A172 (cell line): ENCODE measurements at places on chromosomes 7 and 10.

DNA sequence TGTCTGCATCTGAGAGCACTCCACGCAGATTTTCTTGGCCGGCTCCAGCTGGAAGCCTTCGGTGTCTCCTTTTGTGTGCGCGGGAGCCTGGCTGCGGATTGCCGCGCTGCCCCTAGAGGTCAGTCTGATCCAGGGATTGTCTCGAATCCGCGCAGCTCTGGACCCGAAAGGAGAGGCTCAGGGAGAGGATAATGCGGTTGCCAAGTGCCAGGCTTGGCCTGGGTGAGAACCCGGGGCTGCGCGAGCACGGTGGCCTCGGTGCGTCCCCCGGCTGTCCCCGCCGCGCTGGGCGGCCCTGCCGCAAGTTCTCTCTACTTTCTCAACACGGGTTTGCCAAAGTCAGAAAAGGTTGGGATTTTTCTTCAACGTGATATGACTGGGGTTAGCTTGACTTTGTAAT lies 140.9 kb downstream of the ADCYAP1R1 start:
- peak; percentile 54 for DNase-seq

GRCh38 chr7:36287371-36288241 lies 102.1 kb upstream of the ANLN start:
- peak; percentile 29 for DNase-seq

GRCh38 chr10:55277549-55277948 lies 476.5 kb upstream of the PCDH15 start:
- no peak for DNase-seq

GRCh38 chr10:50360077-50360850 lies 108.9 kb upstream of the ASAH2 start:
- no peak for DNase-seq

DNA sequence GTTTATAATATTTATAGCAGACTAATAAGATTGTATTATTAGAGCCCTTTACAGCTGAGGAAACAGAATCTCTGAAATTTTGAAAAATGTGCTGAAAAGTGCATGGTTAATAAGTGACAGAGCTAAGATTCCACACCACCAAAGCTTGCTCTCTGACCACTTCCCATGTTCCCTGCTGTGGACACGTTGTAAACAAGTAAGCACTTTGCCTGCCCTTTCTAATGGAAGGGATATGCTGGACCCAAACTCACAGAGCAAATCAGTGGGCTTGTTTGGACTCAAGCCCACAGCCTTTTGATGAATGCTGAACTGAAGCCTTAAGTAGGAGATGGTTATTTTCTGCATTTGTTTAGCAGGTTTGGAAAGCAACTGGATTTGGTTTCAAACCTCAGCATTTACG lies 214.0 kb upstream of the TMEM72 start:
- no peak for DNase-seq

DNA sequence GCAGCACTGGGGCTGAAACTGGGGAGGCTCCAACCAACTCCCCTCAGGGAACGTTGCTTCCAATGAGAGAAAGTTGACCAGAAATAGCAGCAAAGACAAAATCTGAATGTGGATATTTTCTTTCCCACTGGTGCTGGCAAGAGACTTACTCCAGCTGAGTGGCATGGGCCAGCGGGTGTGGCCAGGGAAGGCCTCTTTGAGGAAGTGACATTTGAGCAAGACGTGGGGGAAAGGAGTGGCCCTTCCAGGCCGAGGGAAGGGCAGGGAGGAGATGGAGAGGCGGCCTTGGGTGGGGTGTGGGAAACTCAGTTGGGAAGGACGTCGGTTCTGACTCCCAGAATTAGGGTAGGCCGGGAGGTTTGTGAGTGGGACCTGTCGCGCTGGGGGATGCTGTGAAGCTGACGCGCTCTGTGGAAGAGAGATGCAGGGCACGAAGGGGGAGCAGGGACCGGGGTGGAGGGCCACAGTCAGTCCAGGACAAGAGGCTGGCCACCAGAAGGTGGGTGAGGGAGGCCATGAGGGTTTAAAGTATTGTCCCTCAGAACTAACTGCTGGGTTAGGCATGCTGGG lies 96.7 kb upstream of the IKZF1 start:
- no peak for DNase-seq

- DNase-seq: no peak
Measured at GRCh38 chr7:31741852-31742251, 54.8 kb downstream of the PPP1R17 start.

DNA sequence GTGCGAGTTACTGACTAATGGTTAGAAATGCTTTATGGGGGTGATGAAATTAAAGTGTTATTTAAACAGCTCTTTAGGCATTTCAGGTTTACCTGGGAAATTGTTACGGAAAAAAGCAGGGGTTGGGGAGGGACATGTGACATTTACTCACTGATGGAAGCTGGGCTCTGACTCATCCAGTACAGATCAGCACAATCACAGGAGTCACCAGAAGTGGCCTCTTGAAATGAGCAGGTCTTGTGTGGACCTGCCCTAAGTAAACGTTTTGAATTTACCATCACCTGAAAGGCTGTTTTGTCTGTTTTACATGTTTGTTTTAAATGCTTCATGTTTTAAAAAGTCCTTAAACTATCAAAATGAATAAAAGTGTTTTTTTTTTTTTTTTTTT lies 2.3 kb downstream of the GLRX3 start:
- DNase-seq: peak; percentile 64

- no peak for DNase-seq
Measured at GRCh38 chr10:23436983-23437382, 1.9 kb upstream of the OTUD1 start.

GRCh38 chr7:129163875-129164544 lies 19.5 kb downstream of the TSPAN33 start:
- DNase-seq: peak; percentile 33

DNA sequence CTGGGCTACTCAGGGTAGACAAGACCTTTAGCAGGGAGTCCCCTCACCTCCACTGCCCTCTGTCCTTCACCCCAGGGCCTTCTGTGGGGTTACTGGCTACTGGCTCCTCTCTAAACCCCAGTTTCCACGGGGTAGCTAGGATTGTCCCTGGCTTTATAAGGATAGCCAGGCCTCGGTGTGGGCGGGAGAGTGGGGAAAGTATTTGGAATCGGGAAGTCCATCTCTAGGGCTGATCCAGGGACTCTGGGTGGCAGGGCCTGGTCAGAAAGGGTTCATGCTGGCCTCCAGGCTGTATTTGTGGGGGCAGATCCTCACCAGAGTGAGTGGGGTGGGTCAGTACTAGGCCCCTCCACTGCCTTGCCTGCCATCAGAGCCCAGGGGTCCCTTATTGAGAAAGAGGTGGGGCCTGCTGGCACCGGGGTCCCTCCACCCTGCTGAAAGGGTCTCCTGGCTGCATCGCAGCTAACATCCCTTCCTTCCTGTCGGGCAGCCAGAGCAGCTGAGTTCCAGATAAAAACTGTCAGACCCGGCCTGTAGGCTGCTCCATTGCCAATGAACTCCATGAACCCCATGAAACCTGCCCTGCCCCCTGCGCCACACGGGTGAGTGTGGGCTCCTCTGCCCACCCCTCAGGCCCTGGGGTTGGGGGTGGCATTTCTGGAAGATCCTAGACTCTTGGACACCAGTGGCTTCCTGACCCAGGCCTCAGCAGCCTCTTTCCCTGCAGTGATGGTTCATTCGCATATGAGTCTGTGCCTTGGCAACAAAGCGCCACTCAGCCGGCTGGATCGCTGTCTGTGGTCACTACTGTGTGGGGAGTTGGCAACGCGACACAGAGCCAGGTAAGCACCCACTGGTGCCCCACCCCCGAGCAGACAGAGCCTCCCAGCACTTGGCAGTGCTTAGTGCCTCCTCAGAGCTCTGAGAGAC lies 7.3 kb downstream of the ZMIZ2 start:
- DNase-seq: no peak

DNA sequence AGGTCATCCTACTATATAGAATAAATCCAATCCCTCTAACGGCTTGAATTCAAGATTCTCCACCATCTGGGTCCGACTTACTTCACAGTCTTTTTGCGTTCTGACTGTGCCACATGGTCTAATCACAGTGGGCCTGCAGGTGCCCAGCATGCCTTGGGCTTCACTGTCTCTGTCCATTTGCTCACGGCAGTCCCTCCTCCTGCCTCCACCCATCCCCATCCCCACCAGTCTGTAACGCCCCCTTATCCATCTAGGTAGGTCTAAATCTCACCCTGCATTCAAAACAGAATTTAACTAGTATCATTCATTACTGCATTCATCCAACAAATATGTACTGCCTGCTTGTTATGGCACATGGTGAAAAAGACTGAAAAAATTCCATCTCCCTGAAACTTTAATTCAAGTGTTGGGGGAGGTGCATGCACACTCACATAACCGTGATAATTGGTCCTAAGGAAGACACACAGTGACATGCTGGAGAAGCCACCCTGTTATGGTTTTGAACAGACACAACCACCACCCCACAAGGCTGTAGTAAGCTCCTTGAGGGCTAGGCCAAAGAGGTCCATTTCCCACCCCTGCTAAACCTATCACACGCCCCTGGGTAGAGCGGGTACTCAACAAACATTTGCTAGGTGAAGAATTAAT lies 24.2 kb downstream of the SORBS1 start:
- no peak for DNase-seq

- DNase-seq: no peak
Measured at GRCh38 chr7:11410656-11411644, 421.0 kb downstream of the THSD7A start.

DNA sequence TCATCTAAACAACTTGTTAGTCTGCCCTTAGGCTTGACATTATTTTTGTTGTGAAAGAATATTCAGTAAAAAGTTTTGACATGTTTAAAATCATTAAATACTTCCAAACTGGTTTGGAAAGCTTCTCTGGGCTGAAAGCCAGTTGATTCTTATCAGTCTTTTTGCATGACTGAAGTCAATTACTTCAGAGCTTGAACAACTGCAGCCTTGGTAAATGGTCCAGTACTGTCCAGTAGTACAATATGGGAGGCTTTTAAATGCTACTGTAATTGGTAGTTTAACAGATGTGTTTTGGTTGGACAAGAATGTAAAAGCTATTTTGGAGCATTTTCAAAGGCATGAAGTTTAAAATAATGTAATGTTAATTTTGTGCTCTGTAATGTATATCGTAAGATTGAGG lies 103.4 kb downstream of the SDK1 start:
- peak; percentile 11 for DNase-seq

DNA sequence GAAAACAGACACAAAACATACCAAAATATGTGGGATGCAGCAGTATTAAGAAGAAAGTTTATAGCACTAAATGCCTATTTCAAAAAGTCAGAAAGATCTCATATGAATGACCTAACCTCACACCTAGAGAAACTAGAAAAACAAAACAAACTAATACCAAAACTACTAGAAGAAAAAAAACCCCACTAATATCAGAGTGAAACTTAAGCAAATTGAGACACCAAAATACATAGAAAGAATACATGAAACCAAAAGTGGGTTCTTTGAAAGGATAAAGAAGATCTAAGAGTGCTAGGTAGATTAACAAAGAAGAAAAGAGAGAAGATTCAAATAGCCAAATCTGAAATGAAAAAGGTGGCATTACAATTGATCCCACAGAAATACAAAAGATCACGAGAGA lies 494.1 kb downstream of the SH2D4B start:
- DNase-seq: no peak

GRCh38 chr10:102451105-102451969 lies at the start of gene C10orf95:
Gene C10orf95, minus strand, starts transcription at chr10:102451543. Its CDS starts 450 bp downstream, at chr10:102451093.
- DNase-seq: no peak

- peak; percentile 87 for DNase-seq
Measured at GRCh38 chr10:114623661-114624294, 34.3 kb downstream of the ABLIM1 start.

GRCh38 chr10:13329565-13329964 lies 18.5 kb downstream of the SEPHS1 start:
- no peak for DNase-seq

- no peak for DNase-seq
Measured at GRCh38 chr7:99309111-99309510, 16.6 kb upstream of the ARPC1A start.

DNA sequence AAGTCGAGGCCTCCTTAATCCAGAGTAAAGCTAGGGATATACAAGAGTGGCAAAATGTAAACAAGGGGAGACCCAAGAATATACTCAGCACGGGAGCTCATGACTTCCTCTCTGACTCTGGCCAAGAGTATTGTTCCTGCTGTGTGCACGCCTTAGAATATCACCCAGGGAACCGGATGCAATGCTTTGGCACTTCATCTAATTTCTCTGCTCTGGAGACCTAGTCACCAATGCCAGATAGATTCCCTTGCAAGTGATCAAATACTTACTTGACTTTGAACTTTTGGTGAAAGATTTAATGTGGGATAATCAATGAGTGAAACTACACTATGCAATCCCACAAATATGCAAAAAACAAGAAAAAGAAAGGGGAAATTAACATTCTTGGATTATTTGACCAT lies 695.5 kb downstream of the INHBA start:
- no peak for DNase-seq

DNA sequence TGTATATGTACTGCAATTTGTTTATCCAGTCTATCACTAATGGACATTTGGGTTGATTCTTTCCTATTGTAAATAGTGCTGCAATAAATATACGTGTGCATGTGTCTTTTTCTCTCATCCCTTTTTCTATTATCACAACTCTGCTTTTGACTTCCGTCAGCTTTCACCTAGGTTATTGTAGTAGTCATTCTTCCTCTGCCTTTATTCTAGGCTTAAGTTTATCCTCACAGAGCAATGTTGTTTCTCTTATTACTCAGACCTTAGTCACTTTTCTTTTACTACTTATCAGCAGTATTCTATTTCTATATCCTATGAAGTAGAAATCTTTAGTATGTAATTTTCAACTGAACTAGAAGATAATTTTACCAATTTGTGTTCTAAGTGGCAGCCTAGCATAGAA lies 175.3 kb upstream of the SEMA3E start:
- peak; percentile 32 for DNase-seq

DNA sequence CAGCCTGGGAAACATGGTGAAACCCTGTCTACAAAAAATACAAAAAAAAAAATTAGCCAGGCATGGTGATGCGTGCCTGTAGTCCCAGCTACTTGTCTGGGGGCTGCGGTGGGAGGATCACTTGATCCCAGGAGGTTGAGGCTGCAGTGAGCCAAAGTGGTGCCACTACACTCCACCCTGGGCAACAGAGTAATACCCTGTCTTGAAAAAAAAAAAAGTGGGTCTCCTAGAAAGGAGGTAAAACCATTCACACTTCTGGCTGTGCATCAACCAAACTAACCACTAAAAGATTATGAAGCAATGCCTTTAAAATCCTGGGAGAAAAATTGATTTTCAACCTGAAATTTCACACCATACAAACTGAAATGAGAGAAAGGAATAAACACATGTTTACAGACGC lies 35.4 kb upstream of the C10orf71 start:
- DNase-seq: no peak

DNA sequence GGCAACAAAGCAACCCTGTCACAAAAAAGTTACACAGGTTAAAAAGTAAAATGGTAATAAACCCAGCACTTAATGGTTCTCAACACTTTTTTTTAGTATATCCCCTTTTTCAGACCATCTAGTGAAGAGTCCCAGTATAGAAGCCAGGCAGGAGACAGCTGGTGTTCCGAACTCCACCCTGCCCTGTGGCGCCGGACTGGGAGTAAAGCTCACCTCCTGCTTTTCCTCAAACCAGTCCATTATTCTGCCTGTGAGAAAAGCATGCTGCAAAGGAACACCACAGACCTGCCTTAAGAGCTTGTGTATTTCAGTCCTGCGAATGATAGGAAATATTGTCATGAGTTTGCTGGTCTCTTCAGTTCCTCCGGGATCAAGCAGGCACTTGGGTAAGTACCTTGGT lies 81.0 kb downstream of the EZH2 start:
- no peak for DNase-seq
